ENCODE measurements at places on chromosomes 1 and 21.

DNA sequence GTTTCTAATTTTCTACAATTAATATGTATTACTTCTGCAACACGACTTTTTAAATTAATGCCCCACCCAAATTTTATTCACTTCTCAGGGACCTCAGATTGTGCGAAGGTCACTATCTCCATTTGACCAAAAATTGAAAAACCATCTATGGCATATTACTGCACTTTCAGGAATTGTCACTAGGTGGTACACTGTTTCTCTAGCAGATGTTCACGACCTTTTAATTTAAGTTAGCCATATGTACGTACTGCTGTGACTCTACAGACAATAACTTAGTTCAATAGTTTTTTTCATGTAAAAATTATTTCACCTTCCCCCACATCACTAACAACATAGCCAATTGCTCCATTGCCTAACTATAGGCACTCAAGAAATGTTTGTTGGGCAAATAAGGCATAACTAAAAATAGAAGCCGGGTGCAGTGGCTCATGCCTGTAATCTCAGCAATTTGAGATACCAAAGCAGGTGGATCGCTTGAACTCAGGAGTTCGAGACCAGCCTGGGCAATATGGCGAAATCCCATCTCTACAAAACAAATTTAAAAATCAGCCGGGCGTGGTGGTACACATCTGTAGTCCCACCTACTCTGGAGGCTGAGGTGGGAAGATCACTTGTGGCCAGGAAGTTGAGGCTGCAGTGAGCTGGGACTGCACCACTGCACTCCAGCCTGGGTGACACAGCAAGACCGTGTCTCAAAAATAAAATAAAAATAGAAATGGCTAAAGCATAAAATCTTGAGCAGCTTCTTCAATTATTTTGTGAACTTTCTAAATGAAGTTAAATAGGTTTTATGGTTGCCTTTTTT lies 75.7 kb upstream of the PKN2 start:
- DNase-seq: no peak

- no peak for DNase-seq
Measured at GRCh38 chr1:230167419-230167852, 100.4 kb downstream of the GALNT2 start.

DNA sequence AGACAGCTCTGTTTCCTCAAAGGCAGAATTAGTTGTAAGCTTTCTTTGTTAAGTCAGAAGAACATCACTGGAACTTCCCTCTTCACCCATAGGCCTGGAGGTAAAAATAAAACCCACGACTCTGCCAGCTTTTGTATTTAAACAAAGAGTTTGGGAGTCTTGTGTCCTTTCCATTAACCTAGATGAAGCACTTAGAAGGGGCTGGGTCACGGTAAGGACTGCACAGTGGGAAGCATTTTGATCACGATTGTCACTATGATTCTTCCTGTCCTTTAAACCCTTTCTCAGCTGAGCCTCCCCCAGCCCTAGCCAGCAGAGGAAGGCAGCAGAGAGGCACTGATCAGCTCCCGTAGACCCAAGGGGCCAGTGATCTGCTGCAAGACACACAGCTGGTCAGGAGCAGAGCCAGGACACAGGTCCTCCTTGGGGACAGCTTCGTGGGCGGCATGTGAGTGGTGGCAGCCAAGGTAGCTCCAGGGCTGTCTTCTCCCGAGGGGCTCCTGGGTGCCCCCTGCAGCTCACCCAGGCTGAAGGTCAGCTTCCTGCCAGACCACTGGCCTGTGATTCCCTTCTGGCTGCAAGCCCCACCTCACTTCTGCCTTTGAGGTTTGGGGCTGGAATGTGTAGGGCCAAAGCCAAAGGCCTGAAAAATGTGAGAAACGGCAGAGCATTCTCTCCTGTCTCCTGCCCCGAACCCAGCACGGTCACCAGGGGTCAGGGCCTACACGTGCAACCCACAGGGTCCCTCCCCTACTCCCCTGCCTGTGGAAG lies 4.0 kb upstream of the LAPTM5 start:
- no peak for DNase-seq

DNA sequence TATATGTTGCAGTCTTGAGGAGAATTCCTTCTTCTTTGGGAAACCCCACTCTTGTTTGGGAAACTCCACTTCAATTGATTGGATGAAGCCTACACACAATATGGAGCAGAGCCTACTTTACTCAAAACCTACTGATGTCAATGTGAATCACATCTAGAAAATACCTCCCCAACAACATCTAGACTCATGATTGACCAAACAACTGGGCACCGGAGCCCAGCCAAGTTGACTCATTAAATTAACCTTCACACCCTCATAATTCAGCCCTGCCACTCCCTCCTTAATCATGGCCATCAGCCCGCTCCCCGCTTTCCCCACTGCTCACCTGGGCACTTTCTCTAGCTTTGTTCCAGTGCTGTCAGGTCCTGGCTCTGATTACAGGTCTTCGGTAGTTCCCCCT lies 208.1 kb upstream of the MAP1LC3C start:
- DNase-seq: no peak

DNA sequence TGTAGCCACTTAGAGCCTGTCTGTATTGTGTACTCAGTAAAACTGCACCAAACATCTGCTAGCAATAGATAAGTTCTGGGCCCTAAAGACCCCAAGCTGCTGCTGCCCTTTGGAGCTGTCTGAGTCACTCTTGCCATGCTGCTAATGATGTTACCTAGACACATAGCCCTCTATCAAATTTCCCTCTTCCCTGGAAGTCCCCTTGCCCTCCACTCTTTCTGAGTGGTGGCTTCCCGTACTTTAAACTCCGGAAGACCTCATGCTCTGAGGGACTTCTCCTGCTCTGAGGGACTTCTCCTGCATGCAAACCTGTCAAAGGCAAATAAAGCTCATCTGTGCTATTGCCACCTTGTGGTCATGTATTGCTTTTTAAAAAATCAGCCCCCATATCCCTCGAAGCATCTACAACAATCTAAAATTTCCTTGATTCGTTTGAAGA lies 34.0 kb downstream of the FH start:
- no peak for DNase-seq
